ENCODE measurements at places on chromosomes 2 and 18.

- DNase-seq, result no peak
These were observed 200.6 kb upstream of the RBMS1 start for GRCh38 chr2:160694221-160694620.

- peak; percentile 65 for DNase-seq
These were observed 24.5 kb upstream of the MMADHC start for GRCh38 chr2:149612122-149612521.

- DNase-seq, result no peak
These were observed 83.3 kb upstream of the POMC start for GRCh38 chr2:25251422-25252273.

DNA sequence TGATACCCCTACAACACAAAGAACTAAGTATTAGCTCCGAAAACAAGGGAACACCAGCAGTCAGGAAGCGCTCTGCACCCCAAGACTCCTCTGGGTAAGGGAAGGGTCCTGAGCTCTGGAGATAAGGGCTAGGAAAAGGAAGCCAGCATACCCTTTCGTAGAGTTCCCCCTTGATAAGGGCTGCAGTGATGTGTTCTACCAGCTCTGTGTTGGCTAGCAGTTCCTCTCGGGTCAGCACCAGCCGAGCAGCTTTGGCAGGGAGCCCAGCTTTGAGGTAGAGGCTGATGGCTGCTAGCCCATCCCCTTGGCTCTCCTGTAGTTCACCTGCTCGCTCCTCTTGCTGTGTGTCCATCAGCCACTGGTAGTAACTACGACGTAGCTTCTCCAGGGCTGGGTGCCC, 18.9 kb downstream of the KRTCAP3 start:
- DNase-seq, result no peak

DNA sequence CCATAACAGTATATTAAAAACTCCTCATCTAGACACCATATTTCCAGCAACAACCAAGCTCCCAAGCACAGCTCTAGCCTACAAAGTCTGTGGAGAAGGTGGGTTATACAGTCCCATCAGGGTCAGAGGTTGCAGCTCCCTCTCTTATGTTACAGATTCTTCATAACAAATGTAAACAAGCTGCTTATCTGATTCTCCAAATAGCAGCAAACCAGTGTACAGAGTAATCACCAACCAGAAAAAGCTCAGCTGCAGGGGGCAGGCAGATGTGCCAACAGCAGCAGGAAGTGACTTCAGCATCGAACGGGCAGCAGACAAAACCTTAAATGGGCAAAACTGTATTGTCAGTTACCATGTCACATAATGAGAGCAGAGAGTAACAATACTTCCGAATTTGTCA, 52.9 kb upstream of the NABP1 start:
- no peak for DNase-seq

GRCh38 chr18:79223431-79223830, 154.2 kb downstream of the ATP9B start:
- no peak for DNase-seq

Data from NCI-H446 treated with DMSO at 0.1 percent for 48 hours (cell line).